ENCODE measurements at places on chromosomes 7 and 10.
A peak's percentile ranks its signal among the peaks of the same experiment; 100 is the strongest.

DNA sequence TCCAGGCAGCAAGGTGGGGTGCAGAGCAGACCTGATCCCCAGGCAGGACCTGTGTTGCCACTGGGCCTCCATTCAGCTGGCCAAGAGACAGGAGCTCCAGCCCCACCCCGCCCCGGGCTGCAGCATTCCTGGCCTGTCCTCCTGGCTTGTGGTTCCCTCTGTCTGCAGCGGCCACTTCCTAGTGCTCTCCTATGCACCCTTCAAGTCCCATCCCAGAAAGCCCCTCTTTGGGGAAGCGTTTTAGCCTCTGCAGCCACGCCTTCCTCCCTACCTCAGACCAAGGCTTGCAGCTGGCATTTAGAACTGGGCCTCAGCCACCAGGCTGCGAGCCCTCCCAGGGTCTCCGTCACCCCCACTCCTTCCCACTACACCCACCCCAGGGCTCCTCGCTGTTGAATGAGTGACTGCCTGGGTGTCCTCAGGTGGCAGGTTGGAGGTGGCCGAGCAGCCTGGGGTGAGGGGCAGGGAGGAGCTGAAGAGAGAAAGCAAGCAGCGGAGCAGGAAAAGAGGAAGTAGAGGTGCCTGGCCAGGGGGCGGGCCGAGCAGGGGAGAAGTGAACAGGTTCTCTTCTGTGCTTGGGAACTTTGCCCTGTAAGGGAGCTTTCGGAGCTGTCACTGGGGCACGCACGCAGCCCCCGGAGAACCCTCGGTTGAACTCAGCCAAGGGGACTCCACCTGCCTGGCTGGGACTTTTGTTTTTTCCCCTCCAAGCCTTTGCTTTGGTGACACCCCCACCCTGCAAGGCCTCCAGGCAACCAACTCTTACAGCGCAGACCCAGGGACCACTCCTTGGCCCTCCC is 109.1 kb upstream of the TNRC18 start:
- DNase-seq: peak; percentile 94

DNA sequence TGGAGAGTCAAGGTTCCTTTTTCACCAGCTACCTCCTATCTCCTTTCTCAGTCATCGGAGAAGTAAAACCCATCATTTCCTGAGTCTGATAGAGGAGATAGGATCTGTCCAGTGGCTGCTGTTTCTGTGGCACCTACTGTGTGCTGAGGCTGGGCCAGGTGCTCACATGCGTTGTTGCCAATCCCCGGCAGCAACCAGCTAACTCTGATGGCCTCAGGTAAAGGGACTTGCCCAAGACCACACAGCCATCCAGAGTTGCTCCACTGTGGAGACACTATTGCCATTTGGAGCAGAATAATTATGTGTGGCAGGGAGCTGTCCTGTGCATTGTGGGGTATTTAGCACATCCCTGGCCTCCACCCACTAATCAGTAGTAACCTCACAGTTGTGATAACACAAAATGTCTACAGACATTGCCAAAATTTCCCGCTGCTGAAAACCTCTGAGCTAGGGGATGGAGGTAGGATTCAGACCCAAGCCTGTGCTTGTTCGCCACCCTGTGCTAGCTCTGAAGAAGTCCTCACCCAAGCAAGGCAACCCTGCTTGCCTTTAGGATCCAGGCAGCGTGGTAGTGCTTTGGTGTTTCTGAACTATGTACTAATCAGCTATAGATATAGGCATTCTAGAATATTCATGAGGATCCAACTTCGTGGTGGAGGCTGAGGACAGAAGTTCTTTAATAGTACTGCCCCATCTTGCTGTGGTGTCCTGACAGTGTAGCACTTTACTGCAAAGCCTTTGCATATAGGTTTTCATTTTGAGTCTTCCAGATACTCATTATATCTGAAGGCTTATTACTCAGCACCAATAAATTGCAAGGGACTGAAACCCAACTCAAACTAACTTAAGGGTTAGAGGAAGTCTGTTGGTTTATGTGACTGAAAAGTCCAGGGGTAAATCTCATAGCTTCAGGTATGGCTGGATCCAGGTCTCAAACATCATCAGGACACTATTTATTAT is 164.6 kb downstream of the GRK5 start:
- no peak for DNase-seq

DNA sequence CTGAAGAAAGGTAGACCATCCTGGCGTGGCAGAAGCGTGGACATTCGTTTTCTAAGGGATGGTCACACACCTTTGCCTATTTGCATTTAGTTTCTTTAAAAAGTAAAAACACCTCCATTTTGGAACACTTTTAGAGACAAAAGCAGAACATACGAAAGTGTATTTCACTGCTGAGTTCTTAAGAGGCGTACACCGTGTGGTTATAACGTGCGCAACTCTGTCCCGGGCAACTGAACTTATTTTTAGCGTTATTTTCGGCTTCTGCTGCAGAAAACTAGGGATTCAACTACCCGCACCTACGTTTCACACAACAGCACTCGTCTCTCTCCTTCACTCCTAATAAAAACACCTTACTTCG is 557 bp upstream of the LSM8 start:
- no peak for DNase-seq

GRCh38 chr10:84540022-84540616 is 211.7 kb downstream of the CCSER2 start:
- DNase-seq: no peak

- DNase-seq: no peak
Observed at GRCh38 chr10:91759581-91759986, 38.6 kb upstream of the TNKS2 start.

DNA sequence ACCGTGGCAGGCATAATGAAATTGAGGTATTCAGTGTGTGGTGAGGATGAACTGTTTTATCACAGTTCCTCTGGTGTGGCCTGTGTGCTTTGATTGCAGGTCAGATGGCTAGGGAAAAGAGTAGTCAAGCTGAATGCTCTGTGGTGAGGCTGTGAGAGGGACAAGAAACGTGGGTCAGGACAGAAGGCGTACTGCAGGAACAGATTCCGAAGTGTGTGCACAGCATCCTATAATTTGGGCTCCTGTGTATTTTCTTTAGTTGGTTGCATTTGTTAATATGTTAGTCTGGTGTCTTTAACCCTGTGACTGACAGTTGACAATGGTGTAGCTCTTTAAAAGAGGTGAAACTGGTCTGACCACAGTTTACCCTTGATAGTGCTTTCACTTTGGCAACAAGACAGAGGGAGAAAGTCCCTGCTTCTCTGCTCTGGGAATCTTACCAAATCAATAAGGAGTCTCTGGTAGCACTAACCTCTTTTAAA is 76.5 kb downstream of the AUTS2 start:
- no peak for DNase-seq

GRCh38 chr10:25817200-25817599 is 116.8 kb upstream of the MYO3A start:
- no peak for DNase-seq

- no peak for DNase-seq
Observed at GRCh38 chr7:105011141-105011830, 2.7 kb upstream of the KMT2E start.

DNA sequence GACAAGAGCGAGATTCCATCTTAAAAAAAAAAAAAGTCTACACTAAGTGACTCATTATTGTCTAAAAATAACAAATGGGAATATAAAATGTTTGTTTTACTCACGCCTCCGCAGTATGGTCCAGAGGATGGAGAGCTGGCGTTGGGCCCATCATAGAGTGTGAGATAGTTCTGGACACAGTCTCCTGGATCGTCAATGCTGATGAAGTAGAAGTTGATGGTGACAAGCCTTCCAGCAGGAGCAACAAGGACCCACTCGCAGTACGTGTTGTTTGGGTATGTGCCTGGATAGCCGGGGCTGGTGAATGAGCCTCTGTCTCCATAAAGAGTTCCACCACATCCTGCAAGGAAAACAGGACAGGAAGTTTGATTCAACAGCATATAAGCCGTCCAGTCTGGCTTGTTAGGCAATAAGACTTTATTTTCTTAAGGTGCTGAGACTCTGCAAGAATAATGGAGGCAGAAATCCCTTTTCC is 11.5 kb upstream of the RSU1 start:
- DNase-seq: no peak

DNA sequence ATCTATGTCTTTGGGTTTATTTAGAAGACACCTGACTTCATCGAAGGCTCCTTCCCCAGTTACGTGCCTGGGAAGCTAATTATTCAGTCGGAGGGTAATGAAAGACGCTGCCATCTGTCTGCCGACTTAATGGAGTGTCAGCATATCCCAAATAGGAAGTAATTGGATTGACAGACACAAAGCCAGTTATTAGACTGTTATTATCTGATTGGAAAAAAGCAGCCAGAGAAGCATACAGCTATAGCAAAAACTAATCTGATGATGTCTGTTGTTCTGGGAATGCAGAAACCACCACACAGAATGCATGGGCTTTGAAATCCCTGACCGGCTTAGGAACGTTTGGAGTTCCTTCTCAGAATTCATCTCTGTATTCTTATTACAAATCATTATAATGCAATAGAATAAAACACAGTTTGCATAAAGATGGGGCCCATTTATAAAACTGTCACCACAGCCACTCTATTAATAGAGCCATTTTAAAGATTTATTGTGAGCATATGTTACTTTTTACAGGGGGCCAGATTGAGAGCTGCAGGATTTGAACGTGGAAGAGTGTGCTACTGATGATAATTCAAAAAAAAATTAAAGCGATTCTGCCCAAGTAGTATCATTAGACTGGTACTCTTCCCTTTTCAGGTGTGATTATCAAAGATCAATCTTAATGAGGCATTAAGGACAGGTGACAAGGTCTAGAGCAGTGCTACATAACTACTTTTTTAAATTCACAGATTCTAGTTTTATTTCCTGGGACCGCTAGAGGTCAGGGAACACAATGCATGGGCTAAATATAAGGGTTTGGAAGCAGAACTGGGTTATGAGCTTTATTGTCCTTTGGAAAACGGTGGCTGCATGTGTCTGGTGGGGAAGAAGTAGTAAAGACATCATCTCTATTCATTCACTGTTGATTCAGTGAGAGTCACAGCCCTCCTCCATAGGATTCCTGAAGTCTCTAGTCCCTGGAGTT is 330.1 kb upstream of the LRGUK start:
- DNase-seq: no peak

DNA sequence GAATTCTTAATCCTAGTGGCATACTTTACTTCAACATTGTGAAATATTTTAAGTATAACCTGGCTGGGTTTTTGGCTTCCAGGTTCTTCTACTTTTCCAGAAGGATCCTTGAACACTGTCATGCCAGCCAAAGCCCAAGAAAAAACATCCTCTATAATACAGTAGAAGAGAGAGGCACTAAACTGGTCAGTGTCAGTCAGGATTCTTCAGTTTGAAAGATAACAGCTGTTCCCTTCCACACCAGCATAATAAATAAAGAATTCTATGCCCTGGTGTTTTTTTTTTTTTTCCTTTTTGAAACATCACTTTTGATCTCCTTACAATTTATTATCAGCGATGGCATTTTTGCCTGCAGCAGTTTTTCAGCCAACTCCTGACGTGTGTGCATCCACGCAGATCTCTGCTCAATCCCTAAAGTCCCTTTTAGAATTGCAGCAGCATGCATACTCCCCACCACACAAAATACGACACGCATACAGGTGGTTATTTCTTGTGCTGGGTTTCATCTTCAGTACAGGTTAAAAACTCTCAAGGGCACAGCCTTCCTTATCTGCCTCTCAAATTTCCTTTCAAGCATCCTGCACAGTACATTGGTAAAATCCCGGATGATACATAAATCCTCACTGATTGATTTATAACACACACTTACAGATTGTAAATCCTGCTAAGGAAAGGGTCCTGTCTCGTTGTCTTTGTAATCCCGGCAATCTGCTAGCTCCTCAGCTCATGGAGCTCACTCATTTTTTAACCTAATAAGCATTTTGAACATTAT is 100.2 kb downstream of the TPK1 start:
- DNase-seq: no peak

GRCh38 chr7:131110297-131111080 is 217.2 kb upstream of the MKLN1 start:
- no peak for DNase-seq

- DNase-seq: no peak
Observed at GRCh38 chr10:122083478-122084025, 94.6 kb downstream of the TACC2 start.

- no peak for DNase-seq
Observed at GRCh38 chr7:55140221-55140940, 121.6 kb downstream of the EGFR start.

DNA sequence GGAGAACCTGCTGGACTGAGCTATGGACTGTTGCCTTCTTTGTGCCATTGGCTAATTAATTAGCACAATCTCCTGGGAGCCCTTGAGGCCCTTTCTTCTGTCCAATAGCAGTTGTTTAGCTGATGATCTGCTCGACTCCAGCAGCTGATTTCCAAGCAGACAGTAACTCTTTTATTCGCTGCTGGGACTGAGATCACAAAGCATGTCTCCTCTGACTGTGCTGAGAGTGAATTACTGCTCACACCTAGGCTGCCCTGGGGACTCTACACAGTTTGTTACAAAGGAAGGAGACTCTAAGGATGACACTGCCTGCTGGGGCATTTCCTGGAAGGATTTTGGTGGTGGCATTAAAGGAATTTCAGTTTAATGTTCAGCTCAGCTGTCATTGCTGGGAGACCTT is 31.4 kb downstream of the CASP7 start:
- DNase-seq: no peak

GRCh38 chr10:98778277-98778759 is 331.6 kb upstream of the HPS1 start:
- DNase-seq: no peak

GRCh38 chr7:17506095-17506494 is 207.6 kb downstream of the AHR start:
- DNase-seq: no peak

GRCh38 chr10:92839191-92840085 is 8.9 kb upstream of the EXOC6 start:
- DNase-seq: peak; percentile 87

DNA sequence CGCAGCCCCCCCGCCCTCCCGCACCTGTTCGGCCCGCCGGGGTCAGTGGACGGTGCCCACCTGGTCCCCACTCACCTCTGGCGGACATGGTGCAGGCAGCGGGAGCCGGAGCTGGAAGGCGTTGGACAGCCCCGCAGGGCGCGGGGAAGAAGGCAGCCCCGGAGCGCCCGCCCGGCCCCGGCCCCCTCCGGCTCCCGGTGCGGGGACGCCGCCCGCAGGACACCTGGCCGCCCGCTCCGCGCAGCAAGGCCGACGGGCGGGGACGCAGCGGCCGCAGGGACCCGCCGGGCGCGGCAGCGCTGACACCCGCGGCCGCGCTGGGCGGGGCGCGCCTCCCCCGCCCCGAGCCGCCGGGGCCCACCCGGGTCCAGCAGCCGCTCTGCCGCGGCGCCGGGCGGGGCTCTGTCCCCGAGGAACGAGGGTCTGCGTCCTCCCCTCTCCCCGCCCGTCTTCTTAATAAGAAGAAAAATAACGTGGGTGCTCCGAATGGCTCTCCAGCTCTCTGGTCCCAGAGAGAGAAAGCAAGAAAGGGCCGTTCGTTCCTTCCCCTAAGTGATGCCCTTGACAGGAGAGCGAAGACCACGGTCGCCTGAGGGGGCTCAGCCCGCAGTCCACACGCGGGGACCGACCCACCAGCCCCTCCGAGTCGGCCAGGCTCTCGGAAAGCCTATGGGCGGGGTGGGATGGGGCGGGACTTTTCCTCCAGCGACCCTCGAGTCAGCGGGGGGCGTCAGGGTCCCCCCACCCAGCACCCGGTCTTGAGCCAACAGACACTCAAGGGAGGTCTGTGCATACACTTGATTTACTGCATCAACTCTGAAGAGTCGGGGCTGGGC is 53.4 kb upstream of the FHIP2A start:
- DNase-seq: no peak

- DNase-seq: no peak
Observed at GRCh38 chr7:33716581-33717477, 188.5 kb upstream of the BMPER start.

- no peak for DNase-seq
Observed at GRCh38 chr10:121694966-121695643, 96.9 kb upstream of the FGFR2 start.

GRCh38 chr10:71635251-71635866 is 84.2 kb downstream of the C10orf105 start:
- DNase-seq: no peak

Measured in cardiac septum (tissue), 1 donor.